ENCODE measurements at places on chromosomes 5 and 9.
A peak's percentile ranks its signal among the peaks of the same experiment; 100 is the strongest.

- DNase-seq = no peak
These were observed 303.8 kb upstream of the IRX4 start for GRCh38 chr5:2186472-2187015.

DNA sequence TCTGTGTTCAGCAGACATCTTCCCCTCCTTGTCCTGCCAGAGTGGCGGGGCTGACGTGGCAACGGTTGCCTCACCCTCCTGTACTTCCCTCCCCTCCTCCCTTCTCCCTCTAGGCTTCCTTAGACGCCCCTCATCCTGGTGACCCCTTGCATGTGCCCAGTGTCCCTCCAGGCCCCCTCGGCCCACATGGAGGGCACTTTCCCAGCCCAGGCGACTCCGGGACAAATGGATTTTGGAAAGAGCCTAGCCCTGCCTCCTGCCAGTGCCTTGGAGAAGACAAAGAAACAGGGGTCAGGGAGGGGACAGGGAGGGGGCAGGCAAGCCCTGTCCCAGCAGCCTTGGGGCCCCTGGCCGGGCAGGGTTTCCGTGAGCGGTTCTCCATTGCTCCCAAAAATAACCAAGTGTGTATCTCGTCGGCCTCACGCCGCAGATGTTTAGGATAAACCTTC is 38.3 kb upstream of the NEURL1B start:
- DNase-seq = no peak

DNA sequence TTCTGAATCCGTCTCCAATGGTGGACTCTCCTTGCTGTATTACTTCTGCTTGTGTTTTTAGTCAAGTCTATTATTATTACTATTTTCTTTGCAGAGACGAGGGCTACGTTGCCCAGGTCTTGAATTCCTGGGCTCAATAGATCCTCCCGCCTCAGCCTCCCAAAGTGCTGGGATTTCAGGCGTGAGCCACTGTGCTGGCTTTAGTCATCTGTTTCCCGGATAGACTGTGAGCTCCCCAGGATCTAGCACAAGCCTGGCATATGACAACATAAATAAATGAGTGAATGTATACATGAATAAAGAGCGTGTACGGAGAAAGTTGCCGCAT is 439 bp upstream of the DDX46 start:
- no peak for DNase-seq

DNA sequence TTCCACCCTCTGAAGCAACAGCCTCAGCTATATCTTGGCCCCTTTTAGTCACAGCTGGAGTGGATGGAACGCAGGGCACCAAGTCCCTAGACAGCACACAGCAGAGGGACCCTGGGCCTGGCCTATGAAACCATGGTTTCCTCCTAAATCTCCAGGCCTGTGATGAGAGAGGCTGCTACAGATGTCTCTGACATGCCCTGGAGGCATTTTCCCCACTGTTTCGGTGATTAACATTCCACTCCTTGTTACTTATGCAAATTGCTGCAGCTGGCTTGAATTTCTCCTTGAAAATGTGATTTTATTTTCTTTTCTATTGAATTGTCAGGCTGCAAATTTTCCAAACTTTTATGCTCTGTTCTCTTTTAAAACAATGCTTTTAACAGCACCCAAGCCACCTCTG is 384.8 kb downstream of the PRR16 start:
- no peak for DNase-seq

DNA sequence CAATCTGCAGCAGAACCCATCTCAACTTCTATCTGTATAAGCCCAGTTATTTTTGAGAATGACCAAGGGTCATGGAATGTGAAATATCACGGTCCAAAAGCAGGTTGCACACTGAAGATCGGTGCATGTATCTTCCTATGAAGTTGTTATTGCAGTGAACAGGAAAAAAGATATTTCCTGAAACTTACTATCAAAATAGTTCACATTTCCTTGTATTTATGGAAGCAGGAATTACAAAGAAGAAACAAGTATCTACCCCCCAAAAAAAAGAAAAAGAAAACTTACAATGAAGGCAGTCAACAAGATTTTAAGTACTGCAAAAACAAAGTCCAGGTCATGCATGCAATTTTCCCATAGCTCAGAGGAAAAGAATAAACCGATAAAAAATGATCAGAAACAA is 70.0 kb downstream of the MPDZ start:
- no peak for DNase-seq

- peak; percentile 49 for DNase-seq
These were observed 1.3 kb downstream of the AK1 start for GRCh38 chr9:127876026-127876763.

DNA sequence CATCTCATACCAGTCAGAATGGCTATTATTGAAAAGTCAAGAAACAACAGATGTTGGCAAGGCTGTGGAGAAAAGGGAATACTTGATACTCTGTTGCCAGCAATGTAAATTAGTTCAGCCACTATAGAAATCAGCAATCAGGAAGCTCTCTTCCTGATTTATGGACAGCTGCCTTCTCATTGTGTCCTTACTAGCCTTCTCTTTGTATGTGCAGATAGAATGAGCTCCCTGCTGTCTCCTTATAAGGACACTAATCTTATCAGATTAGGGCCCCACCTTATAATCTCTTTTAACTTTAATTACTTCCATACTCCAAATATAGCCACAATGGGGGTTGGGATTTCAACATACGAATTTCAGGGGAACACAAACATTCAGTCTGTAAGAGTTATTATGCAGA is 38.0 kb downstream of the KCNV2 start:
- DNase-seq = no peak

DNA sequence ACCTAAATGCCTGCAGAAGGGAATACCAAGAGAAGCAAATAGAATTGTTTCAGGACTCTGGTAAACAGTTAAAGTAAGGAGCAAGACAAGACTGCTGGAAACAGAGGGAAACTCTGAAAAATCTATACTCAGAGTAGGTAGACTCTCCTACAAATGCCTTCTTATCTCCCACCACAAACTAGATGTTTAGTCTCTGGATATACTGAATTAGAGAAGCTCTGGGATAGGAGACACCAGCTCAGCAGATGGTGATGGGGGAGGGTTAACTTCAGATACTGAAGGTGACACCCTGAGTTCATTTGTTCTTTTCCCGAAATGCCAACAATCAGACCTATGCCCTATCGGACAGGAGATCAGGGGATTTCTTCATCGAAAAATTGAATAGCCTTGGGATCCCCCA is 54.1 kb upstream of the CHD1 start:
- DNase-seq = no peak

DNA sequence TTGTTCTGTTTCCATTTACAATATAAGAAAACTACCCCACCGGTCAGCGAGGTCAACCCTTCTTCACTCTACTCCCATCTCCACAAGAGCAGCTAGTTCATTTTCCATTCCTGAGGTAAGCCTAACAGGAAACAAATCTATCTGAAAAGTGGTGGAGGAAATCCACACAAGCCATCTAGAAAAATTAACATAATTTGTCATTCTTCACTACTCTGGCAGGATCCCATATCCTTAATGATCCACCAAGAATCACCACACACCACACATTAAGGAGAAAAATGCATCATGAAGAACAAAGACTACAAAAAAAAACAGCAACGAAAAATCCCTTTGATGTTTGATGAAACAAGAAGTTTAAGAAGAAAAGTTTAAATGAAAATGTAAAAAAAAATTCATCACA is 1771.0 kb downstream of the EFNA5 start:
- DNase-seq = no peak

GRCh38 chr9:134364391-134365114 is 38.3 kb downstream of the RXRA start:
- DNase-seq = no peak

DNA sequence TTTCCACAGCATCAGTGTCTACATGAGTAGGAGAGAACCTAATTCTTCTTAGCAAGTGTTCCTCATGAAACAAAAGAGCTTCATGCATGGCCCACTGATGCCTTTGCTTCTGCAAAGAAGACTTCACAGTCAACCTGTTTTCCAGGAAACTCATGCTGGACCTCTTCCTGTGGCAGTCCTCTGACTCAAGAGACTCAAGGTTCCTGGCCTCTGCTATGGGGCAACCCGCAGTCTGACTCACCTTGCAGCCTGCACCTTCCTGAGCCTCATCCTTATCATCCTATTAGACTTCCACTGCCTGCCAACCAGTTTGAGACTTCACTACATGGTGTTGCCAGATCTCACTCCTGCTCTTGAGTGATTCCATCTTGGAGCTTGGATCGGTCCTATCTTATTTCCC is 17.6 kb upstream of the AGGF1 start:
- no peak for DNase-seq

DNA sequence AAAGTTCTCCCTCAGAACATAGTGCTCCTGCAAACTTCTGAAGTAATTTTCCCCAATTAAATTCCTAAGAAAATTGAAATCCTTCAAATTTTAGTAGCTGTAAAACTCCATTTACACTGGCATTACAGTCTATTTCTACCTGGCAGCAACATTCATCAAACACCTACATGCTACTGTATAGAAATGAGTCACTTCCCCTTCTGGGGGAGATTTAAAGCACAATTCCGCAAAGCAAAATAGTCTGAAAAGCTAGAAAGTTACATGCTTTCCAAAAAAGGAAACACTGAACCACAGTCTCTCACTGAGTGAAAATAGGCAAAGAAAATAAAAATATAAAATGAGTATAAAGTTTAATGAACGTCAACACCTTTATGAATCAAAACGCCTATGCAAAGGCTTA is 43.3 kb downstream of the MCTP1 start:
- DNase-seq = no peak

- peak; percentile 52 for DNase-seq
These were observed 15.6 kb downstream of the IRF1 start for GRCh38 chr5:132474881-132475496.

- DNase-seq = no peak
These were observed 39.5 kb downstream of the CD180 start for GRCh38 chr5:67156976-67157583.

DNA sequence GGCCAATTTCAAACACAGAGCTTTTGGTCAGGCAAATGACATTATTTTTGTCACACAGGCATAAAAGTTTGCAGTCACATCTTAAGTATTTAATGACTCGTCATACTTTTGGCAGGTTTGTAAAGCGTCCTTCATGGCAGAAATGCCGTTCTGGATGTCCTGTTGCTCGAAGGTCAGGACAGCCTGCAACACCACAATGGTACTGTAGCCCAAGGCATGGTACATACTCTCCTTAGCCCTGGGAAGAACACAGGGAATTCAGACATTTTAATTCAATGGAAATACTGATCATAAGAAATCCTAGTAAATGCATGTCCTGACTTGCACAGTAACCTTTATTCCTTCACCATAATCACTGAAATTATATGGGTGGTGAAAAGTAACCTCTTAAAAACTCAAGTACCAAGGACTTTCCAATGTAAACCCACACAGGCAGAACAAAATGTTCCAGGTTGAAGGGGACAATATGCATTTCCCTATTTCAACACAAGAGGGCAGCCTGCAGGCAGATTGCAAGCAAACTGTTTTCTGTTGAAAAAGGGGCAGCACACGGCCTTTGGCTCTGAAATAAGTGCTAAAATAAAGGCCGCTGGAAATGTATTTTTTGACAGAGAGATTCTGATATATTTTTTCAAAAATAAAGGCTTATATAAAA is 95.7 kb downstream of the TTC39B start:
- no peak for DNase-seq
